Skeletal muscle cell (primary cell): ENCODE measurements at places on chromosomes 2 and 18.
A peak's percentile ranks its signal among the peaks of the same experiment; 100 is the strongest.

GRCh38 chr18:54035927-54036326, 188.5 kb downstream of the MBD2 start:
- DNase-seq: no peak

GRCh38 chr2:105183555-105184323, 57.8 kb upstream of the GPR45 start:
- DNase-seq: no peak

GRCh38 chr2:171626949-171627348, 60.3 kb upstream of the DYNC1I2 start:
- no peak for DNase-seq

DNA sequence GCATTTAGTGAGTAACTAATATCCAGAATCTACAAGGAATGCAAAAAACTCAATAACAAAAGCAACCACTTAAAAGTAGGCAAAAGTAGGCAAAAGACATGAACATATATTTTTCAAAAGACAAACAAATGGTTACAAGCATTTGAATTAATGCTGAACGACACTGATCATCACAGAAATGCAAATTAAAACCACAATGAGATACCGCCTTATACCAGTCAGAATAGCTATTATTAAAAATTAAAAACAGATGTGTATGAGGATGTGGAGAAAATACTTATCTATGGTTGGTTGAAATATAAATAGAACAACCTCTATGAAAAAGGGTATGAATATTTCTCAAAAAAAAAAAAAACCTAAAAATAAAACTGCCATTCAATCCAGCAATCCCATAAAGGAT, 51.7 kb downstream of the SNTG2 start:
- no peak for DNase-seq

DNA sequence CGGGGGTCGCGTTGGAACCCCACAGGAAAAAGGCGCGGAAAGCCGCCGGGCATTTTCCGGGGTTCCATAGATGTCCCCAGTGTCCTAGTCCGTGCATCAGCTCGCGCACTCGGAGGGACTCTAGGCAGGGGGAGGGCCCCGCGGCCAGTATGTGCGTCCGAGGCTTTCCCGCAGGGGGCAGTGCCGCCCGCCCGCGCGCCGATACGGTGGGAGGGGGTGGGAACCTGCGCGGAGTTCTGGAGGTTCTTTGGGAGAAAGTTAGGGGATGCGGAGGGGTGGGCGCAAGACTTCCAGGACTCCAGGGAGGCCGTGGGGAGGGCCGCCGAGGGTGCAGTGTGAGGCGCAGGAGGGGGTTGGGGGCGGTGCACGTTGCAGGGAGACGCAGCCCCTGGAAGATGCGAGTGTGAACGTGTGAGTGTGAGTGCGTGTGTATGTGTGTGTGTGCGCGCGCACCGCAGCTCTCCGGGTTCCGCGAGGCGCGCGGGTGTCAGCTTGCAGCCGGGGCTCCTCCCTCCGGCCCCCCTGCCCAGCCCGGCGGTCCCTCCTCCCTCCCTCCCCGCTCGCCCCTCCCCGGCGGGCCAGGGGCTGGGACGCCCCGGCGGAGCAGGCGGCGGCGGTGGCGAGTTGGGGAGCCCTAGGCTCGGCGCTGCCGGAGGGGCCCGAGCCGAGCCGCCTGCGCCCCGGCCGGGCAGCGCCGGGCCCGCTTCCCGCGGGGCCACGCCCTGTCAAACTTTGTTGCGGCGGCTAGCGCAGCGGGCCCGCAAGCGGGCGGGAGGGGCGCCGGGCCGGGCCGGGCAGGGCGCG, at the start of gene TCF7L1:
Gene TCF7L1, plus strand, starts transcription at position 559 of the 804 bp plus-strand sequence. CDS start 293 bp downstream, outside the sequence.
- peak; percentile 71 for DNase-seq

- no peak for DNase-seq
Measured at GRCh38 chr18:64416990-64417389, 268.1 kb upstream of the LINC00305 start.

- DNase-seq: no peak
Measured at GRCh38 chr2:191311-192190, 72.3 kb downstream of the SH3YL1 start.

DNA sequence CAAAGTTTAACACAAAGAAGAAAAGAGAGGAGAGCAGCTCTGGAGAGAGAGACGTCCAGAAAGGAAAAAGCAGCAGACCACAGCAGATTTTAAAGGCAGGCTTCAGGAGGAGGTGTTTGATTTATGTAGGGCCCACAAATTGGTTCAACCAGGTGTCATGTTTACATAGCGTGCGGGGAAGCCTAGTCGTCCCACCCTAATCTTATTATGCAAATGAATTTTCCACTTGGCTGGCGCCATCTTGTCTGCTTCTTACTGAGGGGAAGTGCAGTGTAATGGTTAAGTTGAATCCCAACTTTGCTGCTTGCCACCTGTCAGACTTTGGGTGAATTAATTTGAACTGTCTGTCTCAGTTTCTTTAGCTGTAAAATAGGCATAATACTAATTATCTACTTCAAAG, 282.4 kb upstream of the CYRIA start:
- DNase-seq: no peak

DNA sequence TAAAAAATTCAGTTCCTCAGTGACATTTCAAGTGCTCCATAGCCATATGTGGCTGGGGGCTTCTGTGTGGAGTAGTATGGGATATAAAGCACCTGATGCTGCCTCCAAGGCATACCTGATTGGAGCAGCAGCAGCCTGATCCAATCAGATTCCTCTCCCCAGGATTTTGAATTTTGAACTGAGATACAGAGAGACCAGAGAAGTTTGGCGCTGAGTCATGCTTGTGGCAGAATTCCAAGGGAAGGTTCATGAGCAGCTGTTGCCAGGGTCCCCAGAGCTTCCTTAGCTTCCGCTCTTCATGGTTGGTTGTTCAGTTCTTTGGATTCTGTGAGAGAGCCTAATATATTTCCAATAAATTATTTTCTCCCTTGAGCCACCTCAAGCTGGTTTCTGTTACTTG, 29.0 kb upstream of the CFAP36 start:
- peak; percentile 84 for DNase-seq

DNA sequence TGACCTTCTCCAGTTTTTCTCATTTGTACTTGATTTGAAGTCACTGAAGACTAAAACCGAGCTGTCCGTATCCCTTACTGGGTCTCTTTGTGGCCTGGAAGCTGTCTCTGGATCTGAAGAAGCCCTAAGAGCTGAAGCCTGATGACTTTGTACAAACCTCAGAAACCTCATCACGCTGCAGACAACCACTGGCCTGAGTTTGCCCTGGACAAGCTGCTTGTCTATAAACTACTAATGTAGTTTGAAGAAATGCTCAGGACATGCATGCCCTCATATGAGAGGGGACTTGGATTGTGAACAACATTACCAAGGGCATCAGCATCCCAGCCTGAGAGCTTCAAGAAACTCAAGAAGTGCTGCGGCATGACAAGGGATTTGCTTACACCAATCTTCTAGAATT, 79.3 kb upstream of the CBLN2 start:
- DNase-seq: no peak

- DNase-seq: no peak
Measured at GRCh38 chr18:31097666-31098065, 4.6 kb downstream of the DSC2 start.

- peak; percentile 64 for DNase-seq
Measured at GRCh38 chr2:160576054-160576499, 82.5 kb upstream of the RBMS1 start.

- DNase-seq: no peak
Measured at GRCh38 chr2:120389036-120389391, 43.1 kb downstream of the INHBB start.

DNA sequence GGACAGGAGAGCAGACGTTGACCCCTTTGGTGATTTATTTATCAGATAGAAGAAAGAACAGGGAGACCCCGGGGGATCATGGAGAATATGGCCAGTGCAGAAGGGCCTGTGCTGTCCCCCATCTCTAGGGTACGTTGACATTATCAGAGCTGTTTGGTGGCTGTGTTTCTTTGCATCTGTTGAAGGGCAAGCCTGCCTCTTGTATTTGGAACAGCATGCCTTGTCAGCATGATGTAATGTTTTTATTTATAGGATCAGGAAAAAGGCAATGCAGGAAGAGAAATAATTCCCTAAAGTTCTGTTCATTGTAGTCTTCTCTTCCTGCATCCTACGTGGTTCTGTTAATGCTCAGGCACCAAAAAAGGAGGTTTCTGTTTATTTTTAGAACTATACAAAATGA, 49.8 kb upstream of the CABYR start:
- no peak for DNase-seq

DNA sequence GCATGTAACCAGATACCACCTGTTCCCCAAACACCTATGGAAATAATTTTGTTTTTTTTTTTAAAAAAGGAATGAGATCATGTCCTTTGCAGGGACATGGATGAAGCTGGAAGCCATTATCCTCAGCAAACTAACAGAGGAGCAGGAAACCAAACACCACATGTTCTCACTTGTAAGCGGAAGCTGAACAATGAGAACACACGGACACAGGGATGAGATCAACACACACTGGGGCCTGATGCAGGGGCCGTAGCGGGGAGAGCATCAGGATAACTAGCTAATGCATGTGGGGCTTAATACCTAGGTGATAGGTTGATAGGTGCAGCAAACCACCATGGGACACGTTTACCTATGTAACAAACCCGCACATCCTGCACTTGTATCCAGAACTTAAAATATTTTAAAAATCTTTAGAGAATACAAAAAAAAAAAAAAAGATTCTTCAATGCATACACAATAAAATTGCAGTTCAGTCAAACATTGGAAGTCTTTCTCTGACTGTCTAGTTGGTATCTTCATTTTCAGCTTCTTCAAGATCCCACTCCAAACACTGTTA, 11.6 kb upstream of the CASP10 start:
- no peak for DNase-seq

DNA sequence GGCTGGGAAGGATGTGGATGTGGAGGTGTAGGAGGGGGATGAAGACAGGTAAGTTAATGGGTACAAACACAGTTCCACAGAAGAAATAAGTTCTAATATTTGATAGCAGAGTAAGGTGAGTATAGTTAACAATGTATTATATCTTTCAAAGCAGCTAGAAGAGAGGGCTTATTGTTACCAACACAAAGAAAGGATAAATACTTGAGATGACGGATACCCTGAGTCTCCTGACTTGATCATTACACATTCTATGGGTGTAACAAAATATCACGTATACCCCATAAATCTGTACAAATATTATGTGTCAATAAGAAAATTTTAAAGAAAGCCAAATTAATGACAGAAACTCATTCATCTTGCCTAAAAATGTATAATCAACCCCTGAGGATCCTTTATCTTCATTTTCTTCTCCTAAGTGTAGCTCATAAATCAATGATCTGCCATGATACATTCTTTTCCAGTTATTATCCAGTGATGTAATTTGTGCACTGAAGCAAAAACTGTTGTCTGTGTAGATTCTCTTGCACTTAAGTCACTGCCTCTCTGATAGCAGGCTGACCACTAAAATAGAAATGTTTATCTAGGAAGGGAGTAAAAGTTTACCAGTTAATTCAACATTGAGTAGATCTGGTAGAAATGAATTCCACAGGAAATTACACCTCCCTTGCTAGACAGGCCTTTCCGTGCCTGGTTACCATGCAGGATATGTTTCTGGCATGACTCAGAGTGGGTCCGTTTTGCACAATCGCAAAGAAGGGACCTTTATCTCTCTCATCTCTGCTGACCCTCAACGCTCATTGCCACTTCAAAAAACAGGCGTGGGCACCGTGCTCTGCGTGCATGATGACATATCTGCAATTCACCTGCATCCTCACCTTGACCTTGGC, 249.7 kb upstream of the NCKAP5 start:
- DNase-seq: peak; percentile 92

DNA sequence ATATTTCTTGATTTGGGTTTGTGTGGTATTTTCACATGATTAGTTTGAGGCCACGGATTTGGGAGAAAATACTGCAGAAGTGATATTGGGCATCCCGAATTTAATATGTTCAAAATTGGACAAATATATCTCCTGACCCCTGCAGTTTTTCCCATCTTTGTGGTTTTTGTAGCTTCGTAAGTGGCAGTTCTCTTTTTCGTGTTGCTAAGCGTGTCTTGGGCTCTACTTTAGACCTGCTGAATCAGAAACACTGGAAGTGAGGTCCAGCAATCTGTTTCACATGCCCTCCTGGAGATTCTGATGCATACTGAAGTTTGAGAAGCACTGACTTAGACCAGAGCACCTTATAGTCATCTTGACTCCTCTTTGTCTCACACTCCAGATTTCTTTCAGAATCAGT, 98.3 kb downstream of the EPB41L5 start:
- DNase-seq: no peak

- no peak for DNase-seq
Measured at GRCh38 chr2:231396058-231396821, 730 bp downstream of the B3GNT7 start.

DNA sequence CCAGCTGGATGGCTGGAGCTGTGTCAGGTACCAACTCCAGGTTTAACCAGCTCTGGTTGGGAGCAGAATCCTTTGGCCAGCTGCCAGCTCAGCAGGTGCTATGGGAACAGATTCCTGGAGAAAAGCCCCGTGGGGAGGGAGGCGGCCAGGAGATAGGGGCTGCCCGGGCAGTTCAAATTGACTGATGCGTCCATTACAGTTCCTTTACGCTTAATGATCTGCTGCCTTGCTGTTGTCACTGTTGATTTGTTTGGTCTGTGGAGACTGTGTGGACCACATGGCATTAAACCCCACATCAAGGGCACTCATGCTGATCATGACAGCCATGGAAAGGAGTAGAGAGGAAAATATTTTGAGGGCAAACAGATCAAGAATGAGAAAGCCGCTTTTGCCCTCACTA, 200.0 kb downstream of the TSN start:
- no peak for DNase-seq

DNA sequence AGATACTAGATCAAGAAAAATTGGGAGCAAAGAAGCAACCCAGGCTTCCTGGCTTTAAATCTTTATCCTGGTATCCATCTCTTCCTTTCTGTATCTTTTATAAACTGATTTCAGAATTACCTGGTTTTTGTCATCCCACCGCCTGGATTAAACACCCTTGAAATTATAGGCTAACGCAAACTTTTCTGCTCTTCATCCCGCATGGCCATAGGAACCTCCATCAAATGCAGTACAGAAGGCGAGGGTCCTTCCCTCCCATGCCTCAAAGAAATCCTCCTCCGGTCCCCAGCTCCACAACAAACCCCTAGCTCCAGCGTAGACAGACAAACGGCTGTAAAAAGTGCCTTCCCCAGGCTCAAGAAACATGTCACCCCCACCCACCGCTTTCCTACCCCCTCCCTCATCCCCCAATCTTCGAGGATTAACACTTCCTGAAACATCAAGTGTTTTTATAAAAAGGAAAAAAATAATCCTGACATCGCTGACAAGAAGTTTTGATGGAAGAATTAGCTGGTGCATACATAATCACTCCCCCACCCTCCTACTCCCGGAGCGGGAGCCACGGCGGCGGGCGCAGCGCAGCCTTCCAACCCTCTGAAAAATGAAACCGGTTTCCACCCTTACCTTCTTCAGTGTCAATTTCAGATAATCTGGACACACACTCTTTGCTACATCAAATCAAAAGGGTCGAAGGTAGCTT, 7.6 kb downstream of the DLX1 start:
- DNase-seq: no peak

GRCh38 chr18:3911413-3911812, 461.4 kb downstream of the TGIF1 start:
- no peak for DNase-seq

DNA sequence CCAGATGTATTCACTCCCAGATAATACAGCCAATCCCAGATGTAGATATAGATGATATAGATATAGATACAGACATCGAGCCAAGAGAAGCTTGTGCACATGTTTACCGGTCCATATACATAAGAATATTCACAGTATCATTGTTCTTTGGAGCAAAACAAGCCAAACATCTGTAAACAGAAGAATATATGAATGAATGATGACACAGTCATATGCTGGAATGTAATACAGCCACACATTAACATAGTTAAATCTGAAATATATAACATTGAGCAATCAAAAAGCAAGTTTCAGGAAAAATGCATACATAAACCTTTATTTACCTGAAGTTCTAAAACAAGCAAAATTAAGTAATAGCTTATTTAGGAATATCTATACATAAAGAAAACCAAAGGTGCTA, 182.5 kb downstream of the TXNL1 start:
- DNase-seq: no peak
